Iris pigment epithelial cell (primary cell): ENCODE measurements at places on chromosomes 2 and 18.

DNA sequence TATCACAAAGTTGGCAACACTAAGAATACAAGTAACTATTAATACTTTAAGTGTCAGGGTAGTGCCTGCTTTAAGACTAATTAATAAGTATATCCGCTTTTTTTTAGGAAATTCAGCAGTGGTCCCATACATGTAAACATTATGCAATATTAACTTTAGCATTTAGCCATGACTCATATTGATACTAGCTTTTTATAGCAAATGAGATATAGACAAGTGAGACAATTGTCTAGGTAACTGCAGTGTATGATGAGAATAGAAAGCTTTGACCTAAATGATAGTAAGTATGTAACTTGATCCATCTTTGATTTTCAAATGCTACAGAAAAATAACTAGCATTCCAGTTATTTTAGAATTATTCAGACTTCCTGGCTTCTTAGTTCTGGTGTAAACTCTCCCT, 27.4 kb upstream of the VRK2 start:
- peak; percentile 21 for DNase-seq

GRCh38 chr18:73482901-73483300, 615.1 kb upstream of the NETO1 start:
- no peak for DNase-seq

- DNase-seq: peak; percentile 78
Measured at GRCh38 chr18:43692099-43692690, 414.9 kb upstream of the SYT4 start.

- peak; percentile 23 for DNase-seq
Measured at GRCh38 chr2:54499661-54500060, 43.5 kb downstream of the SPTBN1 start.

DNA sequence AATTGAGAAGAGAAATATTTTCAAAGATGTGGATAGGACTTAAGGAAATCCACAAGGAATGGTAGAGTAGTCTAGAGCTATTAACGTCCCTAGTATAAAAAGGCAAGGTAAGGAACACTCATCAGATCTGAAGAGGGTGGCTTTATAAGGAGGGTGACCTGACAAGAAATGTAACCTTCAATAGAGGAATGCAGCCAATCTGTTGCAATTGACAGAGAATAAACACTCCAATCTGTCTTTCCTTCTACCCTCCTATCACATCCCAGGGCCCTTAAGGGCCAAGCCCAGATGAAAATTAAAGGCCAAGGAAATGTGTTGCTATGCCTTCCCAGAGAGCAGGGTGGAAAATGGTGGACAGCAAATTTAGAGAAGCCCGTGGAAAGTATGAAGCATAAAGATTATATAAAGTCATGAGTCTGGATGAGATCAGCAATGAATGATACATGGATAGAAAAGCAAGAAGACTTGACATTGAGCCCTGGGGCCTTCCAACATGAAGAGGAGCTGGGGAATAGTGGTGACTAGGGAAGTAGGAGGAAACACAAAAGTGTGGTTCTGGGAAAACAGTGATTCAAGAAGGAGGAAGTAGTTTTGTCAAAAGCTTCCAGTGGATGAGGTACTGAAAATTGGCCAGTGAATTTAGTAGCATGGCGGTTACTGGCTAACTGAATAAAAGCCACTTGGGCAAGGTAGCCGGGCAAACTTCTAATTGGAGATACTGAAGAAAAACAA, 270.6 kb upstream of the TANK start:
- no peak for DNase-seq
